Dermis microvascular lymphatic vessel endothelial cell (primary cell): ENCODE measurements at places on chromosomes 16 and 17. TPM values are rescaled to one million over a fixed set of nuclear protein-coding genes. Genes with fewer than 3 reads are reported as not detected.

The IRX6 gene
- total RNA-seq, result not detected in 2 replicates

The ZNF469 gene
- 0.39 and 1.1 TPM in 2 replicates for total RNA-seq

The ANKRD13B gene
- total RNA-seq, result 3.5 and 5.6 TPM in 2 replicates

The KRT33A gene
- total RNA-seq, result not detected in 2 replicates

The CCL22 gene
- total RNA-seq, result not detected in 2 replicates

The ESRP2 gene
- 0.77 and 2.1 TPM in 2 replicates for total RNA-seq

The TNFRSF17 gene
- total RNA-seq, result not detected in 2 replicates
